ENCODE measurements at places on chromosomes 13 and 19.

DNA sequence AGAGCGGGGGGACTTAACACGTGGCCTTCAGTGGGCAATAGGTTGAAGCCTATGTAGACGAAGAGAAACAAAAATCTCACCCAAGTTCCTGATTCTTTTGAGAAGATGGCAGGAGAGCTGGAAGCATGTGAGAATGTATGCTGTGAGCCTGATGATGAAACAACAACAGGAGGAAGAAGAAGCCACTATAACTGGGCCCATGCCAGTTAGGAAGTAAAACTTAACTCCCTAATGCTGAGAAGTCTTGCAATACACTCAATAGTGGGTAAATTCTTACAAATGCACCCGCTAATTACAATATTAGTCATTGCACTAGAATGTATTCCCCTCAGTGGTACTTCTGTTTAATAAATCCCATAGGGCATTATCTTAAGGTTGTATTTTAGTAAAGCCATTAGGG, 9.1 kb downstream of the PCDH17 start:
- no peak for DNase-seq

DNA sequence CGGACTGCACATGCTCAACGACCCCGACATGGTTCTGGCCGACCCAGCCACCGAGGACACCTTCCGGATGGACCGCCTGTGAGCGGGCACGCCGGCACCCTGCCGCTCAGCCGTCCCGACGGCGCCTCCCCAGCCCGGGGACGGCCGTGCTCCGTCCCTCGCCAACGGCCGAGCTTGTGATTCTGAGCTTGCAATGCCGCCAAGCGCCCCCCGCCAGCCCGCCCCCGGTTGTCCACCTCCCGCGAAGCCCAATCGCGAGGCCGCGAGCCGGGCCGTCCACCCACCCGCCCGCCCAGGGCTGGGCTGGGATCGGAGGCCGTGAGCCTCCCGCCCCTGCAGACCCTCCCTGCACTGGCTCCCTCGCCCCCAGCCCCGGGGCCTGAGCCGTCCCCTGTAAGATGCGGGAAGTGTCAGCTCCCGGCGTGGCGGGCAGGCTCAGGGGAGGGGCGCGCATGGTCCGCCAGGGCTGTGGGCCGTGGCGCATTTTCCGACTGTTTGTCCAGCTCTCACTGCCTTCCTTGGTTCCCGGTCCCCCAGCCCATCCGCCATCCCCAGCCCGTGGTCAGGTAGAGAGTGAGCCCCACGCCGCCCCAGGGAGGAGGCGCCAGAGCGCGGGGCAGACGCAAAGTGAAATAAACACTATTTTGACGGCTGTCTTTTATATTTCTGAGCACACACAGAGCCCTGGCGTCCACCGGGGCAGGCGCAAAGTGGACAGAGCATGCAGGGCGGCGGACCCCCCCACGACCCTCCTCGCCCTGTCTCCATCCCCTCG, 13.6 kb downstream of the COMP start:
- DNase-seq: no peak

DNA sequence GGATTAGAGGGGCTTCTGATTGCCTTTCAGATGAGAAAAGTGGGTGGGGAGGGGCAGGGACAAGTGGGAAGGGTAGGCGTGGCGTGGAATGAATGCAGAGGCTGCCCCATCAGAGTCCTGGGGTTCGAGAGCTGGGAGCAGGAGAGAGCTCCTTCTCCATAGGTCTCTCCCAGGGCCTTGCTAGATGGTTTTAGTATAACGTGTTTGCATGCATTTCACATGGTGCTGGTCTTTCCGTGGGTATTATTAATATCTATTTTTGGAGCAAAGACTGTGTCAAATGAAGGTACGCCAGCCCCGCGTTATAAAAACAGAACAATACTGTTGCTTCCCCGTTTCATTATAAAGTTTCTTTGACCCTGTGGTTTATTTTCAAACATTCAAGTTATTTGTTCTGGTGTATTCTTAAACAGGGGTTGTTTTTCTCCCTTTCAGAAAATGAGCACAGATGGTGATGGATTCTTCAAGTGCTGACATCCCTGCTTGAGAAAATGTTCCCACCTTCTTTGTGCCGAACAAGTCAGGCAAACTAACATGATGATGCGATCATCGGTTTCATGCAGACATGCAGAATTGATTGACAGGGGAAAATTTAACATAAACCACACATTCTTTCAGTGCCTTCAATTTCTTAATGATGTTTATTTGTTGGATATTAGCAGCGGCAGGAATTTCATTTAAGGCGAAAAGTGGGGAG, 62.1 kb upstream of the ZNF536 start:
- DNase-seq: no peak

DNA sequence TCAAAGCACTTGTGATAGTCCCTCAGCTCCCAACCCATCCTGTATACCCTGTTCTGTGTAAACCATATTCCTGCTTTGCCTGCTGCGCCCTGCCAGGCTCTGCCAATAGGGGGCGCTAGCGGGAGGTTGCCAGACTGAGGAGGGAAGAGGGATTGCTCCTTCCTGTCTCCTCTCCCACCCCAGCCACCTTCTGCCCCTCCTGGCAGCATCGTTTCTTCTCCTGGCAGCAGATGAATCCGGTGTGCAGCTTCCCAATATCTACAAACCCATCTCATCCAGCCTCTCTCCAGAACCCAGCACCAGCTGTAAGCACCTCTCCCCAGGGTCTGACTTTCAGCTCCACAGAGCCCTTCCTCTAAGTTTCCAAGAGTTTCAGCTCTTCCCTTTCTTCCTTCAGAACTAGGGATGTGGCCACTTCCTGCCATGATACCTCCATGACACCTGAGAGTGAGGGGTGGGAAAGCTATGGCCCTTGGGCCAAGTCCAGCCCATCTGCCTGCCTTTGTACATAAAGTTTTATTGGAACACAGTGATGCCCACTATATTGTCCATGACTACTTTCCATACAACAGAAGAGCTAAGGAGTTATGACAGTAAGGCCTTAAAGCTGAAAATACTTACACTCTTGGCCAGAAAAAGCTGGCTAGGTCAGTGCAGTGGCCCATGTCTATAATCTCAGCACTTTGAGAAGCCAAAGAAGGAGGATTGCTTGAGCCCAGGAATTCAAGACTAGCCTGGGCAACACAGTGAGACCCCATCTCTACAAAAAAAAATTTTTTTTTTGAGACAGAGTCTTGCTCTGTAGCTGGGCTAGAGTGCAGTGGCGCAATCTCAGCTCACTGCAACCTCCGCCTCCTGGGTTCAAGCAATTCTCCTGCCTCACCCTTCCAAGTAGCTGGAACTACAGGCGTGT, 34.5 kb upstream of the ATP1A3 start:
- no peak for DNase-seq

DNA sequence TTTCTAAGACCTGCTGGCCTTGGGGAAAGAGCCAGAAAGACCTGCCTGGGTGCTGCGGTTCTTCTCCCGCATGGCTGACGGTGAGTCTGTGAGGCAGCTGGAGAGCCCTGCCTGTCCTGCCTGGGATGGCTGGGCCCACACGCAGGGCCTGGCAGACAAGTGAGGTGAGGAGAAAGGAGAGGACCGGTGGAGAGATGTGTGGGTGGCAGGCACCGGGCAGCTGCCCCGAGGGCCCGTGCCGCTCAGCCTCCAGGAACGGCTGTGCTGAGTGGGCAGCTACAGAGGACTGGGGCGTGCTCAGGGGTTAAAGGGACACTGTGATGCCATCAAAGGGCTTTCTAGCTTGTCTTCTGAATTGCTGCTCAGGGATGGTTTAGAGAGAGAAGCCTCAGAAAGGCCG, 53.8 kb downstream of the MLLT1 start:
- DNase-seq: no peak

- DNase-seq: no peak
Observed at GRCh38 chr19:31100206-31100590, 249.0 kb downstream of the TSHZ3 start.

DNA sequence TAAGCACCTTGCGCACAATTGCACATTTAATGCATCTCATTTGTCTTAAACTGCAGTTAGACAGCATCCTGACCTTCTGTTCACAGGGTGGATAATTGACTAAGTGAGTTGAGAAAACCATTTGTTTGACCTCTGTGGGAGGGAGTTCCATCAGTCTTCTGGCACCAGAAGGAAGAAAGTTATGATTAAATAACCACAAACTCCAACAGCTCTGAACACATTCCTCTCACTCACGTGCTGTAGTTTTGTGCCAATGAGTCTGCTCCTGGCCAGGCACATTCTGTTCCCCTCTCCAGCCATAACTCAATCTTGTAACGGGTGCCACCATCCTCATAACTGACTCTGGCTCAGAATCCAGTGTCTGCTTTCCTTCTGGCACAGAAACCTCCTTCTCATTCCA, 817.2 kb downstream of the SLITRK1 start:
- DNase-seq: peak; percentile 97

DNA sequence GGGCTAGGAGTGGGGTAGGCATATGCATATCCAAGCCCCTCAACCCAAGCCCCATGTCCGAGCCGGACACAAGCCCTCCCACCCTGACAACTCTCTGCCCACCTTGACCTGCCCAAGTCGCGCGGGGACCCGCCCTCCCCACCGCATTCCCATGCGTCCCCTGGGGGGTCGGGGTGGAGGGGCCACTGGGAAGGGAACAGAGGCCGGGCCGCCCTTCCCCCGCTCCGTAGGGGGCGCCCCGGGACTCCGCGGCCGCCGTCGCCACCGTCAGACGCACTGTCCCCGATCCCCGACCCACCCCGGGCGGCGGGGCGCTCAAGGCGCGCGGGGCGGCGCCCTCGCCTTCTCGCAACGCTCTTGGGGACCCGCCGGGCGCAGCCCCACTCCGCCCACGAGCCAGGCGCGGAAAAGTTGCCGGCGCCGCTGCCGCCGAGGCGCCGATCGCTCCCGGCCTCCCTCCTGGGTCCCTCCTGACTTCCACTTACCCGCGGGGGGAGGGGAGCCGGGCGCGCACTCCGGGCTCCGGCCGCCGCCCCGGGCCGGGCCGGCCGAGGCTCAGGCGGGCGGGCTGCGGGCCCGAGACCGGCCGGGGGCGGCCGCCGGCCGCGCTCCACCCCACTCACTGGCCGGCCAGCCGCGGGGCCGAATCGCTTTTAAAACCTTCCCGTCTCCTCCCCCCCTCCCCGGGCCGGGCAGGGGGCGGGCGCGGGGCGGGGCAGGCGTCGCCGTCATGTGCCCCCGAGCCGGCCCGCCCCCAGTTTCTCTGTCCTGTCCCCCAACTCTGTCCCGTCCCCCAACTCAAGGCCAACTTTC, 34.4 kb upstream of the NANOS3 start:
- DNase-seq: no peak

- DNase-seq: no peak
Observed at GRCh38 chr13:23883255-23883654, 5.9 kb downstream of the MIPEP start.

- DNase-seq: no peak
Observed at GRCh38 chr19:29795461-29796172, 16.2 kb upstream of the CCNE1 start.

DNA sequence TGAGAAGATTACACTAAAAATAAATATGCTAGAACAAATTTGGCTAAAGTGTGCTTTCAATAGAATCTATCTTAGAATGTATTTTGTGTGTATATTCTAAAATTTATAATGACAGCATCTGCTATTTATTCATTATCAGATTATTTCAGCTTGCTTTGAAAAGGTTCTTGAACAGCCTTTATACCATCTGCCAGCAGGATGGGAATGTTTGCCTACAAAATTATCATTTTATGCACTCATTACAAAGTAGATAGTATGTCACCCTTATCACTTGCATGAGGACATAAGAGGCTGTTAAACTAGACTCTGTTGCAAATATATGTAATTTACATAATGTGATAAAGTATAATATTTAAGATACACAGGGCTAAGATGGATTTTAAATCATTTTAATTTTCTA, 1286.9 kb upstream of the PCDH20 start:
- no peak for DNase-seq

DNA sequence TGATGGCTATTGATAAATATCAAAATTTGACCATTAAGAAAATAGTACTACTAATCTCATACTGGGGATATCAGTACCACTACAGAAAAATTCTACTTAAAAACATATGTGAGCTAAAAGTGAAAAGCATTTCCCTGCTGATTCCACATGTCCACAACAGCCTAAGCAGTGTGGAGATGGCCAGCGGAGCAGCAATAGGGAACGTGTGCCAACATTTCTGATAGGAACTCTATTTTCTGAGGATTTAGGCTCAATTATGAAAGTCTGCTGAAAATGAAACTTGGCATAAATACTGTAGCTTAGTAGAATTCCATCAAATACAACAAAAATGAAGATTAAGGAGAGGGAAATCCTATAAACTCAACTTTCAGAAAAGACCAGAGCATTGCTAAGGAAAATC, 311.6 kb downstream of the ENOX1 start:
- peak; percentile 23 for DNase-seq

GRCh38 chr13:113110048-113110851, 4.7 kb downstream of the F7 start:
- DNase-seq: no peak

GRCh38 chr13:105611424-105611823, 924.0 kb downstream of the EFNB2 start:
- DNase-seq: no peak

Data from fibroblast of the conjunctiva (primary cell).